ENCODE measurements at places on chromosomes 11 and 22.

- DNase-seq: peak; percentile 39
Observed at GRCh38 chr22:31346733-31347250, 646 bp upstream of the PATZ1 start.

DNA sequence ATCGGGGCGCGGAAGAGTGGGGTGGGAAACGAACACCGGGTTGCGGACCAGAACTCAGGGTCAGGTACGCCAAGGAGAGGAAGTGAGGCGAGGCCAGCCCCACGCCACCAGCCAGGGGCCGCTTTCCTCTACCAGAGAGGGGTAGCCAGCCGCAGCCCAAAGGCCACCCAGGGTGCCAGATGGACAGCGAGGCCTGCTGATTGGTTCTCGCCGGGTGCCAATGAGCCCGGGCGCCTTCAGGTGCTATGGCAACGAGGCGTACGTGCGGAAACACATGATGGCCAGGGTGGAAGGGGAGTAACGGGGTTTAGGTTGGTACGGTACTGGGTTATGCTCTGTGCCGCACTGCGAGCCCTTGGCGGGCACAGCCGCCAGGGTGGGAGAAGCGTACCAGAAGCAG lies 128.9 kb downstream of the SERGEF start:
- DNase-seq: no peak

- DNase-seq: peak; percentile 81
Observed at GRCh38 chr22:30356449-30357235, at the start of the genes CCDC157 and SF3A1. Gene CCDC157 (plus strand): TSS chr22:30357007. CDS start chr22:30366001, 8,994 bp downstream. Gene SF3A1 (minus strand): TSS chr22:30356894. CDS start chr22:30356792, 102 bp downstream.

GRCh38 chr22:46049726-46050450 lies 72.9 kb upstream of the WNT7B start:
- no peak for DNase-seq

DNA sequence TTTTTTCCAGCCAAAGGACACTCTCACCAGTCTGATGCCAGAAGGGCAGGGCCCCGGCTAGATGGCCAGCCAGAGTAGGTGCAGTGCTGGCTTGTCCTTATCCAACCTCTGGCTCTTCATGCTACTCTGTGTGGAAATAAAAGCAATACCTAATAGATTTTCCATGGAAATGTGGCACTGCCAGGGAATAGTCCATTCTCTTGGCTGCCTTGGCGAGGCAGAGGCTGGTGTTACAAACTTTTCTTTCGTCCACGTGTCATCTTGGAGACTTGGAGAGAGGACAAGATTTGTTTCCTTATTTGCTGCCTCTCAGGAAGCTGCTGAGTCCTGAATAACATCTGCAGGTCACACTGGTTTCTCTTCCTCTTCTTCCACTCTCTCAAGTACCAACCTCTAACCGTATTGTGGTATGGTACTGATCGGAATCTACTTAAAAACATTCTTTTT lies 17.2 kb upstream of the C1QTNF4 start:
- no peak for DNase-seq

DNA sequence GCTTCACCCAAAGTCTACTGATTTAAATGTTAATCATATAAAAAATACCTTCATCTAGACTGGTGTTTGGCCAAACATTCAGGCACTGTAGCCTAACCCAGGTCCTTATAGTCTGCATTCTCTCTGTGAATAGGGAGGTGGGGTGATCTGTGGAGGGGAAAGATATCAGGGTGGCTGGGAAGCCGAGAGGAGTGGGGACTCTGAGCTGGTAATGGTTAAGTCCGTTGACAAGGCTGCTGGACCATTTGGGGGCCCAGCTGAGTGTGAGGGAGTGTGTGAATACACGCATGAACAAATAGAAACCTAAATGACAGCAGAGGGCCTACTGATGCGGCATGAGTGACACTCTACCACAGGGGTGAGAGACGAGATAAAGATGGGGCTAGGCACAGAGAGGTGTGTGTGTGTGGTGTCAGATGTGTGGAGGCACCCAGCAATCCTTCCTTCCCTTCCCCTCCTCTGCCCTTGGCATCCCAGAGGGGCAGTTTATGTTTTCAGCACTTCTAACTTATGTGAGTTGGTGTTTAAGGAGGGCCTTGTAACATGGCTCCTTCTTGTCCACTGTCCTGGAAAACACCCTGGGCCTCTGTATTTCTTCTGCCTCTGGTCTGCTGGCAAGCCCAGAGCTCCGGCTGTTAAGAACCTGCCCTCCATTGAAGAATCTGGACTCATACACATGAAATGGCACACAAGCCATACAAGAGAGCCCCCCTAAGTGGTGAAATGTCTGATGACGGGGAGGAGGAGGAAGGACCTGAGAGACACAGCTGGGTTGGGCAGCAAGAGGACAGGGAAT lies 249.1 kb upstream of the TBCEL start:
- no peak for DNase-seq

- no peak for DNase-seq
Observed at GRCh38 chr22:49404576-49405241, 423.0 kb downstream of the BRD1 start.

DNA sequence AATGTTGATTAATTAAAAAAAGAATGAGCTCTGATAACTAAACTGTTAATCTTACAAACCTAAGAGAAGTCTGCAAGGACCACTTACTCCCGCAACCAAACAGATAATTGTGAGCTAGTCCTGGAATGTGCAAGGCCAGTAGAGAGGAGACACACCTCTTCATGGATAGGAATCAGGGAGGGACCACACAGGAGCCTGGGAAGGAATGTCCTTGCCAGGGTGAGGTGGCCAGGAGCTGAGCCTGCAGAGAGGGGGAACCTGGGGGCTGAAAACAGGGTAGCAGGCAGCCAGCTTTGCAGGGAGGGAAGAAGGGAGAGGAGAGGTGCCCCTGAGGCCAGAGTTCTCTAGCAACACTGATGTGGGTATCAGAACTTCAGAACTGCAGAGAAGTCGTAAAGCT lies 9.4 kb upstream of the NLRP10 start:
- DNase-seq: no peak

GRCh38 chr22:46153930-46154329 lies 3.6 kb downstream of the PPARA start:
- DNase-seq: no peak

- DNase-seq: no peak
Observed at GRCh38 chr22:46462726-46463371, 74.6 kb downstream of the CELSR1 start.

- no peak for DNase-seq
Observed at GRCh38 chr11:38990841-38991240, 2392.8 kb upstream of the RAG2 start.

DNA sequence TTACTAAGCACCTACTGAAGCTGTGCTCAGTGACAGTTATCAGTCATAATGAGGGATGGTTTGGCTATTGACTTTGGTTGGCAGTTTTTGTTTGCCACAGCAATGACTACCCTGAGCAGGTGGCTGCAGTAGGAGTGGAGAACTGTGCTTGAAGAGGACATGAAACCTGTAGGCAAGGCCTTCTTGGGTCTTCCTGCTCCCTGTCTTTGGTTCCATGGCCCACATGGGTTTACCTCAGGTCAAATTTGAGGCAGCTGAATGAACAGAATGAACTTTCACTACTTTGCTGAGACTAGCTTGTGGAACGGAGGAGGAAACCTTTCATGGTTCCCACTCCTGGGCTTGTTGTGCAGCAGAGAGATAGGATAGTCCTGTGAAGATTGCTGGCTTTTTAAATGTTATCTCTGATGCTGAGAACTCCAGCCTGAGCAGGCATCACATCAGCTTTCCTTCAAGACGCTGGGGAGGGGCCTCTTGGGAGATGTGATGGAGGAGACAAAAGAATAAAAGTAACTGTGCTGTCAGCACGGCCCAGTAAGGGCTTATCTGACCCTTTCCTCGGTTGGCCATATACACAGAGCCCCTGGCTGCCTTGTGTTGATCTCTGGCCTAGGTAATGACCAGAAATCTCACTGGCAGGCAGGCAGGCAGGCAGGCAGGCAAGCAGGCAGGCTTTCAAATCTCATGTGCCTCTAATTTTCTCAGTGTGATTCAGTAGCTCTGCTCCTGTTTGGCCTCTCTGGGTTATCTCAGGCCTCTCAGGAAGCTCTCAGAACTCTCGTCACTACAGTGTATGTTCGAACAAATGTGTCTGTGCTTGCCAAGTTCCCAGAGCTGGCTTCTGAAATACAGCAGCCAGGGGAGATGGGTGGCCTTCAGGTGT lies 12.0 kb downstream of the STIM1 start:
- DNase-seq: no peak

DNA sequence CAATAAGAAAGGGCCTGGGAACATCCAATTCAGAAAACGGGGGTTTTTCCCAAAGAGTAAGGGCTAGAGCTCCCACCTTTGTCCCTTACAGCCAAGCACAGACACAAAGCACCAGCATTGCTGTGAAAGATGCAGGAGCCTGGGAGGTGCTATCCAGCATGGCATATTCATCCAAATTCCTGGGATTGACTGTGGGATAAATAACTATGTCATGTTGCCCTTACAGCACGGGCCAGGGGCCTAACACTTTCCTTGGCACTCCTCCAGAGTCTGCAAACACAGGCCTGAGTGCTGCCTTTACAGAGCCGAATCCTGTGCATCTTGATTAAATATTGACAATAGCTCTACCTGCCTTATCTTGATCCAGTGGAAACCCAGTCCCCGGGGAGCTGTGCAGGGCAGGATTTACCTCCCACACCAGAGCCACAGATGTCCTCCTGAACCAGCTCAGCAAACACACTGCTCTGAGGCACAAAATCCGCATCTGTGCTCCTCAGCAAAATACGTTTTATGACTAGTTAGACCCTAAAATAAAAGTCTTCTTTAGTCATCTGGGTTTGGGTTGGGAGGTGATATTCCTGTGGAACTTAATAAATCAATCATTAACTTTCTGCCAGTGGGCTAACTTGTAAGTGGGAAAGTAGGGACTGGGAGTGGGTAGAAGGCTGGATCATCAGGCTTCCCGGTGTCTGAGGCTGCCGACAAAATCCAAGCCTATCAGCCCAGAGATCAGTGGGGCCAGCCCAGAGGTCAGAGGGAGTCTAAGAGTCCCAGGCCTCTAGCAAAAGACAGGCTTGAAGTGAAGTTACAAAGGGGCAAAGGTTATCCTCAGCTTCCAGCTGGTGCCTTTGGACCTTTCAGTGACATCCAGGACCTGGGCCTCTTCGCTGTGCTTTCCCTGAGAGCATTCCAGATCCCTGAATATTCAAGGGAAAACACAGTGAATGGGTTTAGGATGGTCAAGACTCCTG lies 36.5 kb downstream of the POU2AF3 start:
- no peak for DNase-seq

- DNase-seq: no peak
Observed at GRCh38 chr22:28174509-28174908, 255.5 kb upstream of the PITPNB start.

All from activated T-helper 1 cell treated with Interleukin-2 at 50 U/mL for 16 hours (primary cell).